Stimulated activated CD4-positive, alpha-beta T cell treated with anti-CD3 and anti-CD28 coated beads, Interleukin-4, amount 100 ng/mL, for 24 hours (primary cell): ENCODE measurements at places on chromosomes 13 and 19.

DNA sequence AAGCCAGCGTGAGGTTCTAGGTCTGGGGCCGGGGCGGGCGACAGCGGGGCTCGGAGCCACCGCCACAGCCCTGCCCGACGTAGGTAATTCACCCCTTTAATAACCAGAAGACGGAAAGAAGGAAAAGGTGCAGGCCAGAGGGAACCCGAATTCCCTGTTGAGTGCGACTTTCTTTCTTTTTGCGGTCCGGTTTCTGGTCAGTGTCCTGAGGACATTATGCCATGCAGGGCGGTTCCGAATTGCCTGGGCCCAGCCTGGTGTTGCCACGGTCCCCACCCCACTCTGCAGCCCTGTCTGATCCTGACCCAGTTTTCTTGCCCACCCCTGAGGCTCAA, 18.4 kb upstream of the TFDP1 start:
- no peak for DNase-seq

DNA sequence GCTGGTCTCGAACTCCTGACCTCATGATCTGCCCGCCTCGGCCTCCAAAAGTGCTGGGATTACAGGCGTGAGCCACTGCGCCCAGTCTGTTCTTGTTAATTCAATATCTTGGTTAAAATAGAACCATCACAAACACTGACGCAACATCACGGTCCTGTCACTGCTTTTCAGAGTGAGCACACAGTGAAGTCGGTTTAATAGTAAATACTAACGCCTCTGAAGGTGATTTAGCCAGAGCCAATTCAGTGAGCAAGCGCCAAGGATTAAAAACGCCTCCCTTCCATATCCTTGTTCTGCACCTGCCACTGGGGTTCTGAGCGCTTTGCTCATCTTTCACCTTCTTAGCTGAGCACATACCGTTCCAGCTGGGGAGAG, 30.3 kb downstream of the LAMP1 start:
- no peak for DNase-seq

- peak; percentile 11 for DNase-seq
Observed at GRCh38 chr19:4722671-4723594, 709 bp downstream of the DPP9 start.

GRCh38 chr19:17420475-17420924, 653 bp downstream of the MVB12A start:
- peak; percentile 17 for DNase-seq

GRCh38 chr13:40517486-40518480, 148.7 kb downstream of the FOXO1 start:
- peak; percentile 59 for DNase-seq

- no peak for DNase-seq
Observed at GRCh38 chr13:111213964-111214726, 99.0 kb downstream of the ARHGEF7 start.

DNA sequence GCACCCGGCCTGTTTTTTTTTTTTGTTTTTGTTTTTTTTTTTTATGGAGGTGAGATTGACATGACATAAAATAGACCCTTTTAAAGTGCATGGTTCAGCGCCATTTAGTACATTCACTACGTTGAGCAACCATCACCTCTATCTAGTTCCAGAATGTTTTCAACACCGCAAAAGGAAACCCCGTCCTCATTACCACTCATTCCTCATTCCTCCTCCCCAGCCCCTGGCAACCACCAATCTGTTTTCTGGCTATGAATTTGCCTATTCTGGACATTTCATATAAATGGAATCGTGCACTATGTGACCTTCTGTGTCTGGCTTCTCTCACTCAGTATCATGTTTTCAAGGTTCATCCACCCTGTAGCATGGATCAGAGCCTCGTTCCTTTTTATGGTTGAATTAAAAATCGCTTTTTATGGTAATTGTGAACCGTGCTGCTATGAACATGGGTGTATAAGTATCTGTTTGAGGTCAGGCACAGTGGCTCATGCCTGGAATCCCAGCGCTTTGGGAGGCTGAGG, 9.9 kb upstream of the ADGRE5 start:
- no peak for DNase-seq

DNA sequence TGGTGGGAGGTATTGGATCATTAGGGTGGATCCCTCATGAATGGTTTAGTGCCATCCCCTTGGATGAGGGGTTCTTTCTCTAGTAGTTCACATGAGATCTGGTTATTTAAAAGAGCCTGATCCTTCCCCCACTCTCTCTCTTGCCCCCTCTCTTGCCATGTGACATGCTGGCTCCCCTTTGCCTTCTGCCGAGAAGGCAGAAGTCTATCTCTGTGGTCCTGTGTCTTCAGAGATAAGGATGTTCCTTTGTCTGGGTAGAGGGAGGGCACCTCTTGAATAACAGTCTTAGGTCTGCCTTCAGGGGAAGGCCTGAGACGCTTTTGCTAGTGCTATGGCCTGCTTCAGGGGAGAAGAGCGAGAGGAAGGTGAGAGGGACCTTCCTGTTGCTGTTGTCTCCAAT, 2.0 kb upstream of the ZDHHC20 start:
- DNase-seq, result no peak

- DNase-seq, result no peak
Observed at GRCh38 chr19:44738603-44739558, 9.6 kb upstream of the BCL3 start.

- DNase-seq, result no peak
Observed at GRCh38 chr19:5067678-5068077, 98.8 kb downstream of the KDM4B start.

DNA sequence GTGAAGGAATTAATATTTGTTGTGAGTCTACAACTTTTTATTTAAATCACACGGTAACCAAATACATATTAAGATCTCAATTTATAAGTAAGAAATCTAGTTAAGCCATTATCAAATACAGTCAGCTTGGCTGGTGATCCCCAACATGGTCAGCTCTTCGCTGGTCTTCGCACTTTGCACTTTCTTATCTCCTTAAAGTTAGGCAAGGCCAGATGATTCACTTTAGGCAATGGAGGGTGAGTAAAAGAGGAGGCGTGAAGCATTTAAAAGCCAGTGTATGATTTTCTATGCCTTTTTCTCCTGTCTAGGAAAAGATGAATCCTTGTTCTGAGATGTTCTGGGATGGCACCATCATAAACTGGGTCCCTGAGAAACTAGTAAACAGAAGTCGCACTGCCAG, 793.7 kb upstream of the ARGLU1 start:
- DNase-seq, result no peak

DNA sequence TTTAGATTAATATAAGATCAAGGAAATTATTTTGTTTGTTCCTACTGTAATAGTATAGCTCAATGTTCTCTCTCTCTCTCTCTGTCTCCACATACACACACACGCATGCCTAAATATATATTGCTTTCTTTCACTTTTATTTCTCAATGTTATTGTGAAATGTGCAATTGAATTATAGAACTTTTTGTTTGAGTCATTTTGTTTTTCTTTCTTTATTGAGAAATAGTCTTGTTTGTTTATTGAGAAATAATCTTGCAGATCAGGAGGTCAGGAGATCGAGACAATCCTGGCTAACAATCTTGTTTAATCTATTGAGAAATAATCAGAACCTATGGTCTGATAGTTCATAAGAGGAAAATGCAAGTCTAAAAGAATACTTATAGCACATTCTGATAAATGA, 1581.3 kb downstream of the EFNB2 start:
- DNase-seq, result no peak

DNA sequence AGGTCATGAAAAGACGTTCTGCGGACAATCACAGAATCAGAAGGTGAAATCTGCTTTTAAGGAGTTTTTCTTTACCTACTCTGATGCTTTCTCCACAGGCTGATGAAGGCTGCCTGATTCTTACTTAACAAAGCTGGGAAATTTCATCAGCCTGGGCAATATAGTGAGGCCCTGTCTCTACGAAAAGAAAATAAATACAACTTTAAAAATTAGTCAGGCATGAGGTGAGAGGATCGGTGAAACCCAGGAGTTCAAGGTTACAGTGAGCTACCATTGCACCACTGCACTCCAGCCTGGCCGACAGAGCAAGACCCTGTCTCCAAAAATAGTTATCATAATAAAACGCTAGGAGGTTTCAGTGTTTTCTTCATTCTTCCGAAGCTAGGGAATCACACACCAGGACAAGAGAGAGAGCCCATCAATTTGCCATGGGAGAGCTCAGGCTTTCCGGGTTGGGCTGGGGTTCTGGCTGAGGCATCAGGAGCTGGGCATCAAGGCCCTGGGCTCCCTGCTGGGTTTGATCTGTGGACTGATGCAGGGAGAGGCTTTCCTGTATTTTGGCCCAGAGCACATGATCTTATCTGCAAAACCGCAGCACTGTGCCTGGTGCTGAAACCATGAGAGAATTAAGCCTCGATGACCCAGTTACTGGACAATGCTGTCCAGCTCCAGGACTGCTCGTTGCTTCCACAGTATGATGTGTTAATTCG, 25.1 kb upstream of the CEBPG start:
- no peak for DNase-seq
